ENCODE measurements at places on chromosomes 16 and 17. TPM values are rescaled to one million over a fixed set of nuclear protein-coding genes. Genes with fewer than 3 reads are reported as not detected.

- no peak overlapping the region for H3K4me3 ChIP-seq
- H3K4me1 ChIP-seq = no peaks in the 10 kb centered on the region
- no peaks in the 10 kb centered on the region for H3K36me3 ChIP-seq
Observed at GRCh38 chr17:55540414-55541091, 29.3 kb upstream of the SMIM36 start.

- no peak overlapping the region for H3K27ac ChIP-seq
- no peak for DNase-seq
- H3K36me3 ChIP-seq = no peaks in the 10 kb centered on the region
- no peaks in the 10 kb centered on the region for H3K27me3 ChIP-seq
- no peaks in the 10 kb centered on the region for H3K4me1 ChIP-seq
- no peak overlapping the region for H3K4me3 ChIP-seq
Observed at GRCh38 chr17:39099663-39100286, 51.7 kb downstream of the PLXDC1 start.

GRCh38 chr16:23694644-23695373 lies 16.1 kb downstream of the PLK1 start:
- no peak overlapping the region for H3K27ac ChIP-seq
- H3K27me3 ChIP-seq = no peaks in the 10 kb centered on the region
- H3K36me3 ChIP-seq = peaks cover 19% of the 10 kb centered on the region
- H3K4me1 ChIP-seq = no peaks in the 10 kb centered on the region
- peak overlapping the region; percentile 15 for H3K4me3 ChIP-seq

DNA sequence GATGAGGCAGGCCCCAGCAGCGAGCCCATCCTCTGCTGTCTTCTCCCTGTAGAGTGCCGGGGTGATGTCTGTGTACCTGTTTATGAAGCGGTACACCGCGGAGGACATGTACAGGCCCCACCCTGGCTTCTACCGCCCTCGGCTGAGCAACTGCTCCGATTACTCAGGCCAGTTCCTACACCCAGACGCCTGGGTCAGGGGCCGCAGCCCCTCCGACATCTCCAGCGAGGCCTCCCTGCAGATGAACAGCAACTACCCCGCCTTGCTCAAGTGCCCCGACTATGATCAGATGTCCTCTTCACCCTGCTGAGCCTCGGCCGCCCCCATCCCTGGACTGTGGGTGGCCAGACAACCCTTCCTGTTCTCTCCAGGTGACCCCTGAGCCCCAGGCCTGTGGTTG lies 50.0 kb downstream of the CACNG5 start:
- H3K27ac ChIP-seq = no peak overlapping the region
- H3K4me1 ChIP-seq = no peaks in the 10 kb centered on the region
- no peaks in the 10 kb centered on the region for H3K27me3 ChIP-seq
- DNase-seq = no peak
- H3K36me3 ChIP-seq = no peaks in the 10 kb centered on the region

Gene ATF7IP2
- 32.8 TPM for total RNA-seq
